Bronchial epithelial cell (primary cell): ENCODE measurements at places on chromosomes 13 and 19. TPM values are rescaled to one million over a fixed set of nuclear protein-coding genes. Genes with fewer than 3 reads are reported as not detected.

DNA sequence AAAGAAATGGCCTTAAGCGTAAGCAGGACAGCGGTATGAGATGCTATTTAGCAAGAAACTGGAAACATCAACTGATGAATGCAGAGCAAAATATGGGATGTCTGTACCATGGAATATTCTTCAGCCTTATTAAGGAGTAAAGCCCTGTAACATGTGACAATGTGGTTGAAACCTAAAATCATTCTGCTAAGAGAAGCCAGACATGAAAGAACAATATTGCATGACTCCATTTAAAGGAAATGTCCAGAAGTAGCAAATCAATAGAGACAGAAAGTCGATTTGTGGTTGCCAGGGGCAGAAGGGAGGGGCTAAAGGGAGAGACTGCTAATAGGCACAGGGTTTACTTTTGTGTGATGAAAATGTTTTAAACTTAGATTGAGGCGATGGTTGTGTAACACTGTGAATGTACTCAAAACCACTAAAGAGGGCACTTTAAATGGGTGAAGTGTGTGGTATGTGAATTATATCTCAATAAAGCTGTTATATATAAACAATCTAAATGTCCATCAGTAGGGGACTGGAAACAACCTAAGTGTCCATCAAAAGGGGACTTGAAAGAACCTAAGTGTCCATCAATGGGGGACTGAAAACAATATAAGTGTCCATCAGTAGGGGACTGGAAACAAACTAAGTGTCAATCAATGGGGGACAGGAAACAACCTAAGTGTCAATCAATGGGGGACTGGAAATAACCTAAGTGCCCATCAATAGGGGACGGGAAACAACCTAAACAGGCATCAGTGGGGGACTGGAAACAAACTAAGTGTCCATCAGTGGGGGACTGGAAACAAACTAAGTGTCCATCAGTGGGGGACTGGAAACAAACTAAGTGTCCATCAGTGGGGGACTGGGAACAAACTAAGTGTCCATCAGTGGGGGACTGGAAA, 45.4 kb downstream of the CCL25 start:
- no peak for DNase-seq

DNA sequence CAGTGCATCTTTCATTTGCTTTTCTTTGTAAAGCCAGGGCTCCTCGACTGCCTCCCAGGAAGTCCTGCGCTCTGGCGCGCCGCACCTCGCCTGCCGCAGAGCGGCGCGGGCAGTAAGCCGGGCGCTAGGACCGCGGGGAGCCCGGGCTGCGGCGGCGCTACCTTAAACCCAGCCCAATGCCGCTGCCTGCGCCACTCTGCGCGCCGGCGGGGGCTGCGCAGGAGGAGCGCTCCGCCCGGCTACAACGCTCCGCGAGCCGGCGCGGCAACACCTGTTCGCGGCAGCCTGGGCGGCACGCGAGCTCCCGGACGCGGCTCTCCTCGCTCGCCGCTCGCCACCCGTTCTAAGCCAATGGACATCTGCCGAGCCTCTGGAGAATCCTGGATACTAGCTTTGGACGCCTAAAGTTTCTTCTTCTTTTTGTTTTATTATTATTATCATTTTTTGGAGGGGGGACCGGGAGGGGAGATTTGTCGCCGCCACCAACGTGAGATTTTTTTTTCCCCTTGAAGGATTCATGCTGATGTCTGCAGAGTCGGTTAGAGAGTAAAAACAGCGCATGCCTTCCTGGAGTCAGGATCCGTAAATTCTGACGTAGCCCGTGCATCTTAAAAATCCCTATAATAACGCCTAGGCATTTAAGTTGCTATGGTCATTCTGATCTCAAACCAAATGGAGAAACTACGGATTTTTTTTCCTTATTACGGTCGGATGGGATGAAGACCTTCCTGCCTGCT, at the start of gene FGF9:
TSS of gene FGF9 (plus strand) at position 191 of the 737 bp plus-strand sequence. CDS start 840 bp downstream, outside the sequence.
- peak; percentile 68 for DNase-seq

The IGFL1 gene
- total RNA-seq = not detected in 2 replicates

The NXNL1 gene
- not detected in 2 replicates for total RNA-seq
